Activated CD4-positive, alpha-beta T cell treated with anti-CD3 and anti-CD28 coated beads, Interleukin-10, Interleukin-2, amounts not matched to agents 100 ng/mL and 50 ng/mL, durations not matched to agents 16 hours and 8 hours (primary cell): ENCODE measurements at places on chromosomes 6 and 20.
A peak's percentile ranks its signal among the peaks of the same experiment; 100 is the strongest.

- no peak for DNase-seq
These were observed 87.9 kb downstream of the MMS22L start for GRCh38 chr6:97195117-97195516.

DNA sequence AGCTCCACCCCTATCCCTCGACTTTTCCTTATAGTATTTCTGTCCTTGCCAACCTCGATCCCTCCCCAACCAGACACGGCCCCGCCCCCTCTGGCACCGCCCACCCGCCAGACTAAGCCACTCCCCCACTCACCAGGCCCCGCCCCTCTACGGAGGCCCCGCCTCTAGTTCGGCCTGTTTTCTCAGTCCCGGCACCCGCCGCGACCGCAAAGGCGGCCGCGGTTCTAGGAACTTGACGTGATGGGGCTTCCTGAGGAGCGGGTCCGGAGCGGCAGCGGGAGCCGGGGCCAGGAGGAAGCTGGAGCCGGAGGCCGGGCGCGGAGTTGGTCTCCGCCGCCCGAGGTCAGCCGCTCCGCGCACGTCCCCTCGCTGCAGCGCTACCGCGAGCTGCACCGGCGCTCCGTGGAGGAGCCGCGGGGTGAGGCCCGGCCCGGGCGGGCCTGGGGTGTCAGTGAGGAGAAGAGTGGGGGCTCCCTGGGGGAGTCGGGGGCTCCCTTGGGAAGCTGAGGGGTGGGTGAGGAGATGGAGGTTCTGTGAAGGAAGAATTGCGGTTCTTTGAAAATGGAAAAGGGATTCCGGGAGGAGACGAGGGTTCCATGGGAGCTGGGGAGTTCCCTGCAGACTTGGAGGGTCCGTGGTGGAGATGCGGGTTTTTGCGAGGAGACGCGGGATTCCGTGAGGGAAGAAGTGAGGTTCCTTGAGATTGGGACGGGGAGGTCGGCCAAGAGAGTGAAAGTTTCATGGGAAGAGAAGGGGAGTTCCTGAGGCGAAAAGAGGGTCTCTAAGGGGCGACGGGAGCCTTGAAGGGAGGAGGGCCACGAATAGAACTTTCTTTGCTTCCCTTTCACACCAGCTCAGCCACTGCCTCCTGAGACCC, at the start of gene ACSS2:
Gene ACSS2, plus strand, starts transcription at position 207 of the 877 bp plus-strand sequence. Its CDS starts 34 bp downstream, at position 241.
- DNase-seq: peak; percentile 98

DNA sequence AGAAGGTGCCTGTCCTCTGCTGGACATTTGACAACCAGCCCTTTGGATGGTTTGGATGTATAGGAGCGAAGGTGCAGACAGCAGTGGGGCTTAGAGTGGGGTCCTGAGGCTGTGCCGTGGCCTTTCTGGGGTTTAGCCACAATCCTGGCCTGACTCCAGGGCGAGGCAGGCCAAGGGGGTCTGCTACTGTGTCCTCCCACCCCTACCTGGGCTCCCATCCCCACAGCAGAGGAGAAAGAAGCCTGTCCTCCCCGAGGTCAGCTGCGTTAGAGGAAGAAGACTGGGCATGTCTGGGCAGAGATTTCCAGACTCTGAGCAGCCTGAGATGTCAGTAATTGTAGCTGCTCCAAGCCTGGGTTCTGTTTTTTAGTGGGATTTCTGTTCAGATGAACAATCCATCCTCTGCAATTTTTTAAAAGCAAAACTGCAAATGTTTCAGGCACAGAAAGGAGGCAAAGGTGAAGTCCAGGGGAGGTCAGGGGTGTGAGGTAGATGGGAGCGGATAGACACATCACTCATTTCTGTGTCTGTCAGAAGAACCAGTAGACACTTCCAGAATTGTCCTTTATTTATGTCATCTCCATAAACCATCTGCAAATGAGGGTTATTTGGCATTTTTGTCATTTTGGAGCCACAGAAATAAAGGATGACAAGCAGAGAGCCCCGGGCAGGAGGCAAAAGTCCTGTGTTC, 1.3 kb upstream of the CDKN1A start:
- DNase-seq: no peak

DNA sequence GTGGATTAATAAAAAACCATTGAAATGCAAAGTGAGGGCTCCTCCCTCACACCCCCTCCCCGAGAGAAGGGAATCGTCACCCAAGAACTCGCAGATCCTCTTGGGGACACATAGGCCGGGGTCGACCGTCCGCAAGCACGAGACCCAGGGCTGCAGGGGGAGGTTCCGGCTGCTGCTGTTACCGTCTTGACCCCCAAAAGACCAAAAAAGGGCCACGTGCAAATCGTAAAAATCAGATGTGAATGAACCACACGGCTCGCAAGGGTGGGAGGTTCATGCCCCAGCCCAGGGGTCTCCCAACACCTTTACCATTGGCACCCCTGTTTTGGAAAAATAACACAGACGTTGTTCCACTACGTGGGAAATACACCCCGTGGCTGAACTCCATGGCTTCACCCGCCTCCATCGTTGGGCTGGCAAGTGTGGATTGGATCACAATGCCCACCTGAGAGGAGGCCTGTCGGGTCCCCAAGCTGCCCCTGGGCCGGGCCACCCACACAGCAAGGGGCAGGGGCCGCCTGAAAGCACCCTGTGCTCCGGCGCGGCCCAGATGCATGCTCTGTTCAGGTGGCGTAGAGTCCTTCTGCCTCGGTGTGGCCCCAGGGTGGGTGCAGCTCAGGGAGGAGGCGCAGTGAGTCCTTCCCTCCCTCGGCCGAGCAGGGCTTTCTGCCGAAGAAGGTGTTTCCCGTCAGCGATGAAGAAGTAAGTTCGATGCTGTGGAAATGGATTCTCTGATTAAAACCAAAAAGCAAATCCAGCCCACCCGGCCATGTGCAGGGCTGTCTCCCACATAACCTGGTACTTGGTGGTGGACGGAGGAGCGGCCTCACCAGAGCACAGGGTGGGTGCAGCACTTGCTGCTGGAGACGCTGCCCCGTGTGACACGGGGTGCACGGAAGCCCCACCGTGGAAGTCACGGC, 85.0 kb downstream of the YTHDF1 start:
- no peak for DNase-seq

DNA sequence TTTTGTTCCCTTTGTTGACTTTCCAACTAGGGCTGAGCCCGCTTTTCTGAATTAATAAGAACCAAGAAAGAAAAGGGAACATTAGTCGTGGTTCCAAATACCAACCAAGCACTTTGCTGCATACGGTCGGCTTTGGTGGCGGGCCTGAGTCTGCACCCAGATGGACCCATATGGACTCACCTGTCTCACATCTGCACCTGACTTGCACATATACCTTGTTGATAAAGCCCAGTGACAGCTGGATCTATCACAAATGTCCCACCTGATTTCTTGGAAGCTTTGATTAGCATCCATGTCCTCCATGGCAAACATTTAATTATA, 39.0 kb downstream of the TPD52L1 start:
- no peak for DNase-seq

GRCh38 chr6:12909833-12910232, 193.3 kb downstream of the PHACTR1 start:
- DNase-seq: no peak

- DNase-seq: peak; percentile 42
These were observed 68.7 kb upstream of the MYL9 start for GRCh38 chr20:36472637-36473090.

GRCh38 chr20:15986690-15987089, 586.6 kb downstream of the KIF16B start:
- DNase-seq: no peak

- no peak for DNase-seq
These were observed 404 bp downstream of the SLC22A23 start for GRCh38 chr6:3456395-3456897.
